Spleen (tissue), 13 donors: ENCODE measurements at places on chromosomes 7 and 10. TPM values are rescaled to one million over a fixed set of nuclear protein-coding genes. Genes with fewer than 3 reads are reported as not detected.
A peak's percentile ranks its signal among the peaks of the same experiment; 100 is the strongest.

GRCh38 chr7:6628045-6628444 lies 9.1 kb upstream of the ZNF316 start:
- DNase-seq, result no peak

DNA sequence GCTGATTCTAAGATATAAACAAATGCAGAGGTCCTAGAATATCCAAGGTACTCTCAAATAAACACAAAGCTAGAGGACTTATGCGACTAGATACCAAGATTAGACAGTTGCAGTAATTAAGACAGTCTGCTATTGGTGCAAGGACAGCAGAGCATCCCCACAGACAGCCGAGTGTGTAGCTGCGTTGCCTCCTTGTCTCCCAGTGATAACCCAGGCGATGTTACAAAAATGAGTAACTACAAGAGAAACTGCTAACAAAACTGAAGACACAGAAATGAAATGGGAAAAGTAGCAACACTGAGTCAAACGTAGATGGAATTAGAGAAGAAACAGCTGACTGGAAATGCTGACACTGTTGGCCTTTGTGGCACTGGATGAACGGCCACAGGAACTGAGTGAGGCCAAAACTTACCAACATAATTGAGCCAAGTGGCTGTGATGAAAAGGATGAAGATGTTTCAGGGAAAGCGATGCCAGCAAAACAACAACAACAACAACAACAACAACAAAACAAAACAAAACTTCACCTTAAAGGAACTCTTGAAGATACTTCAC lies 54.3 kb downstream of the BAIAP2L1 start:
- DNase-seq, result no peak

DNA sequence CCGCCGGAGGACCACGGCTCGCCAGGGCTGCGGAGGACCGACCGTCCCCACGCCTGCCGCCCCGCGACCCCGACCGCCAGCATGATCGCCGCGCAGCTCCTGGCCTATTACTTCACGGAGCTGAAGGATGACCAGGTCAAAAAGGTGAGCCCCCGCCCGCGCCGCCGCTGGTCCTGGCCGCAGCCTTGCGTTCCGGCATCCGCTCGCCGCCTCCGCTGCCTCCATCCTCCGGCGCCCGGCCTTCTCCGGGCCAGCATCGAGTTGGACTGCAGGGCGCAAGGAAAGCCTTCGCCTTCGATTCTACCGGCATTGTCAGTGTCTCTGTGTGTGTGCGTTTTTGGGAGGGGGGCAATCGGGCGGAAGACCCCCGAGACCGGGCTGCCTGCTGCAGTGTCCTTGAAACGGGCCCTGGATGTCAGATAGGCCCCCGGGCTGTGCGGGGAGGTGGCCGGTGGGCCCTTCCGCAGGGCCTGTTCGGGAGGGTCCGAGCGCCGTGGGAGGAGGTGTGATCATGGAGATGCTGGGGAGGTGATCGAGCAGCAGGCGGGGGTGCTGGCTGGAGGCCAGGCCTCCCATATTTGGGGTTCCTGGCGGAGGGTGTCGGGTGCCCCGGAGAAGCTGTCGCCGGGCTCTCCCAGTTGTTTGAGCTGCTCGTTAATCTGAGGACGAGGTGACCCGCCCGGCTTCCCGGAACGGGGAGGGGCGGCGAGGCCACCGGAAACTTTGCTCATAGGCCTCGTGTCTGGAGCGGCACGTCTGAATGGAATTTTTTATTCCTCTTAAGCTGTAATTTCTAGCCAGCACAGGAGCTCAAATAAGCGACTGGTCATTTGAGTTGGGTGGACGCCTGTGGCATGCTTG lies 40.8 kb downstream of the HK1 start:
- DNase-seq, result peak; percentile 93

- no peak for DNase-seq
Observed at GRCh38 chr10:15841696-15842095, 18.6 kb downstream of the MINDY3 start.

DNA sequence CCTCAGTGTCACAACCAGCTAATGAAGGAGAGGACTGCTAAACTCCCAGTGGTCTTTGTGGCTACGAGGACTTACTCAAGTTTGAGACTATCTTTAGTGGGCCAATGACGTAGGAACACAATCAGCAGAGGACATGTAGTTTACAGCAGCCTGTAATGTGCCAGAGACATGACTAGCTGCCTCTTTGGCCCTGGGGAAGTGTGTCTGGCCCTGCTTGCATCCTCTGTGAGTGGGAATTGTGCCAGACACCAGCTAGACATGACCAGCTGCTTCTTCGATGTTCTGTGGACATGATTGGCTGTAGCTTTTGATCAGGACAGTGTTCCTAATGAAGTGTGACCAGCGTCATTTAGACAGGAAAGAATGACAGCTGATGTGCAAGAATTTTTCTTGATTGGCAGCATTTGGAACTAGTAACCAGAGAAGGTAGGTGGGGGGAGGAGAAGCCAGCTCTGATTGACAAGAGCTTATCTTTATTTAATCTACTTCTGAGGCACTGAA lies 141.7 kb downstream of the AUTS2 start:
- DNase-seq, result no peak

- DNase-seq, result no peak
Observed at GRCh38 chr7:134297489-134297888, 19.2 kb downstream of the SLC35B4 start.

DNA sequence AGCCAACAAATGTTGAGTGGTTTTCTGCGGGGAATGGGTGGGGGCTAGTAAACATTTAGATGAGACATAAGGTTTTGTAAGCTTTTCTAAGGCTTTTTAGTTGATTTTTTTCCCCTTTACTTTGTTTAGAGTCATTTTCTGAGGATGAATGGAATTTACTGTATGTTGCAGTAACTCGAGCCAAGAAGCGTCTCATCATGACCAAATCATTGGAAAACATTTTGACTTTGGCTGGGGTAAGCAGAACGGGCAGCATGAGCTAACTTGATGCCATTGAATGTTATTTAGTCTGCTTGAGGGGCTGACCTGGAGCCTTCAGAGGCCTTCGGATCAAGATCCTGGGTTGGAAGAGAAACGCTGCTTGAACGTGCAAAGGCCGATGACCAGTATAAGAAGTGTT lies 37.3 kb downstream of the FBH1 start:
- no peak for DNase-seq

DNA sequence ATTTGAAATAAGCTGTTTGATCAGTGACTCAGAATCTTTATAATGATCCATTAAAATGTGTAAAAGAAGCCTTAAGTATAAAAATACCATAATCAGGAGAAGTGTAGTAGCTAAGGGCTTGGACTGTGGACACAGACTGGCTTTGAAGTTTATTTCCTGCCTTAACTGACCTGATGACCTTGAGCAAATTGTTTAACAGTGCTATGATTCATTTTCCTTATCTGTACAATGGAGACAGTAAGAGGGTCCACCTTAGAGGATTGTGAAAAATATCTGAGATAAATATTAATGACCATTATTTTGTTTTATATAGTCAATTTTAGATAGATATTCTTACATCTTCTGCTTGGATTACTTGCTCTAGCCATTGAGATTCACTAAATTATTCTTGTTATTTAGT lies 13.3 kb upstream of the RPA3 start:
- DNase-seq, result no peak

GRCh38 chr10:4343873-4344272 lies 482.1 kb upstream of the AKR1E2 start:
- DNase-seq, result no peak

GRCh38 chr10:81920213-81920829 lies 45.3 kb downstream of the NRG3 start:
- no peak for DNase-seq

GRCh38 chr10:122508021-122508420 lies 46.7 kb downstream of the HTRA1 start:
- DNase-seq, result no peak

DNA sequence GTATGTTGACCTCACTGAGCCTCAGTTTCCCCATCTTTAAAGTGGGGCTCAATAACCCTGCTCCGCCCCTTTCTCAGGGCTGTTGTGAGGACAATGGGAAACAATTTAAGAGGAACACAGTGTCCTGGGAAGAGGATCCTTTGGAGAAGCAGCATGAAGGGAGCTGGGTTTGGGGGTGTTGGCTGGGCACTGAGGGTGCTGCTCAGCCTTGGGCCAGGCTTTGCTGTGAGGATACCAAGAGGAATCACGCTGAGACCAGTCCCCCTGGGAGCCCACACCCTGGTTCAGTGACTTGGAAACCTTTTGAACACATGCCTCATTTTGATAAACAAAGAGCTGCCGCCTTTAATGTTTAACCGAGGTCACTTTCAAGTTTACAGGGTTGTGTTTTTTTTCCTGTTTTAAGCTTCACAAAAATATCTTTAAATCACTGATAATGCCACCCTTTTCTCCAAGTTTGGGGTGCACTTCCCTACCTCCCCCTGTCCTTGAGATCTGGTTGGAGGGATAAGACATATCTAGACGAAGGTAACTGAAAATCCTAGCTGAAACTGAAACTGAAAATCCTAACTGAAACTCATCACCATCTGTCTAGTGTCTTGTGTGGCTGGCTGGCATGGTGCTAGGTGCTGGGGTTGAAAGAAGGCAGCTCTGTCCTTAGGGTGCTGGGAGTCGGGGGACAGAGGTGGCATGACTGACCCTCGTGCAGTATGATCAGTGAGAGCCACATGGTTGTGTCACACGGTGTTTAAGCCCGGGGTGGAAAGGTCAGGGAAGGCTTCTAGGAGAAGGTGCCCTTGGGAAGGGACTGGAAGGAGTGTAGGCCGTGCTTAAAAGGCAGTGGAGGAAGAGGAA lies 27.7 kb downstream of the ZNF775 start:
- peak; percentile 82 for DNase-seq

- DNase-seq, result no peak
Observed at GRCh38 chr10:7417103-7417623, 6.3 kb upstream of the SFMBT2 start.

DNA sequence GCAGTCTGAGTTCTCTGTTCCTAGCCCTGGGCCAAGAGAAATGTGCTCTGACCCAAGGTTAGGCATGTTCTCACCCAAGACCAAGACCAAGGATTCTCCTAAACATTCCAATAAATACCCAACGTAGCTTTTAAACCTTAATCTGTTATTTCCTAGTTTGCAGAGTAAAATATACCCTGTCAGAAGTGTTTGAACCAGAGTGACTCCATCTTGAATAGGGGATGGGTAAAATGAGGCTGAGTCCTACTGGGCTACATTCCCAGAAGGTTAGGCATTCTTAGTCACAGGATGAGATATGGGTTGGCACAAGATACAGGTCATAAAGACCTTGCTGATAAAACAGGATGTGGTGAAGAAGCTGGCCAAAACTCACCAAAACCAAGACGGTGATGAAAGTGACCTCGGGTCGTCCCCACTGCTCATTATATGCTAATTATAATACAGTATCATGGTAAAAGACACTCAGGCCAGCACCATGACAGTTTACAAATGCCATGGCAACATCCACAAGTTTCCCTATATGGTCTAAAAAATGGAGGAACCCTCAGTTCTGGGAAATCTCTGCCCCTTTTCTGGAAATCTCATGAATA lies 27.7 kb downstream of the PLXNA4 start:
- no peak for DNase-seq

- no peak for DNase-seq
Observed at GRCh38 chr7:17497136-17497535, 198.7 kb downstream of the AHR start.

GRCh38 chr10:58776568-58777318 lies 264.1 kb downstream of the BICC1 start:
- DNase-seq, result no peak

- no peak for DNase-seq
Observed at GRCh38 chr10:119162452-119163092, 2.9 kb downstream of the SFXN4 start.

DNA sequence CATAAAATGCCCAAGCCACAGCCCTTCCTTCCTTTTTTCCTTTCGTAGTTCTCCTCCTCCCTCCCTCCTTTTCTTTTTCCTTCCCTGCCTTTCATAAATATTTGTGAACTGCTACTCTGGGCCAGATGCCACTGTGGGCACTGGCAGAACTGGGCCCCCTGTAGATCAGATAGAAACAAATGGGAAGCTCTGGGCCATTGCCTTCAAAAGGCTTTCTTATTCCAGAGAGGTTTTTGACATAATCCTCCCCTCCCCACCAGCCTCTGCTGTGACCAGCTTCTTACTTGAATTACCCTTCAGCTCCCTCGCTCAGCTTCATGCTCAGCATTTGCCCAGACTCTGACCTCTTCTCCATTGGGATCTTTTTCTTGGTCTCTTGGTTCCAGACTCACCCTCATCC lies 886.8 kb downstream of the LRMDA start:
- no peak for DNase-seq

SOSTDC1 gene
- not detected for polyA plus RNA-seq

EBF3 gene
- polyA plus RNA-seq, result 0.08 TPM

- no peak for DNase-seq
Observed at GRCh38 chr10:119159332-119159731, 6.2 kb downstream of the SFXN4 start.

GRCh38 chr10:5873515-5873995 lies 16.1 kb downstream of the ANKRD16 start:
- DNase-seq, result no peak

PIP4K2A gene
- 30.6 TPM for polyA plus RNA-seq

- no peak for DNase-seq
Observed at GRCh38 chr10:114566064-114566463, 92.0 kb downstream of the ABLIM1 start.

DNA sequence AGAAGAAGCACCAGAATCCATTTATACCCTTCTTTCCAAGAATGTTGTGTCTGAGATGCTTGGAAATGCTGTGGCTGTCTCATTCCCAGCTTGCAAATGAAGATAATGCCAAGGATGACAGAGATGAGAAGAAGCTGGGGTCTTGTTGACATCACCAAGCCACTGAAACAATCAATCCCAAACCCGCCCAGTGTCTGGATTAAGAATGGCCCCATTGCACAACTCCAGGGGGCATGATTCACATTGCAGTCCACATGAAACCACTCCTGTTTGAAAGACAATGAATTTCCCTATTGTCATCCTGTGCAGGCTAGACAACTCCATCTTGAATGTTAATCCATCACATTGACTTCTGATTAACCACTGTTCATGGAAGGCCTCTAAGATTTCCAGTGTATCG lies 28.6 kb downstream of the SORBS1 start:
- DNase-seq, result no peak

INPP5A gene
- 16.5 TPM for polyA plus RNA-seq

SUGCT gene
- 13.6 TPM for polyA plus RNA-seq

DNA sequence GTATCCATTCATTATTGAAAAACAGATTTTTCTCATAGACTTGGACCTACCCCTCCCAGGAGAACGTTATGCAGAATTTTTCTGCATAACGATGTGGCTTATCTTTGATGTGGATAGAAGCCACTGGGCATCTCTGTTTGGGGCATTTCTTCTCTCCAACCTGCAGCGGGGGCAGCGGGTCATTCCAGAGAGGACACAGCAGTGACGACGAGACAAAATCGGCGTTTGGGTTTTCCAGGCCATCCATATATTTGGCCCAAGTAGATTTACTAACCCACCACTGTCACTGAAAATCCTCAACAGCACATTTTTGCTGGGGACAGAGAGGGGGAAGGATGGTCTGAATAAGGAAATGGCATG lies 299.3 kb upstream of the PITRM1 start:
- no peak for DNase-seq
